Left cardiac atrium (tissue), 4 donors: ENCODE measurements at places on chromosomes 3 and 15. TPM values are rescaled to one million over a fixed set of nuclear protein-coding genes. Genes with fewer than 3 reads are reported as not detected.

CYP1A1 gene
- total RNA-seq = 0.32 TPM

SEMA6D gene
- 12.5 TPM for total RNA-seq

PRKCI gene
- total RNA-seq = 17.6 TPM

- DNase-seq = no peak
Observed at GRCh38 chr15:77622209-77622933, 10.3 kb downstream of the LINGO1 start.

- DNase-seq = no peak
Observed at GRCh38 chr3:24278543-24278942, 216.1 kb downstream of the THRB start.

DNA sequence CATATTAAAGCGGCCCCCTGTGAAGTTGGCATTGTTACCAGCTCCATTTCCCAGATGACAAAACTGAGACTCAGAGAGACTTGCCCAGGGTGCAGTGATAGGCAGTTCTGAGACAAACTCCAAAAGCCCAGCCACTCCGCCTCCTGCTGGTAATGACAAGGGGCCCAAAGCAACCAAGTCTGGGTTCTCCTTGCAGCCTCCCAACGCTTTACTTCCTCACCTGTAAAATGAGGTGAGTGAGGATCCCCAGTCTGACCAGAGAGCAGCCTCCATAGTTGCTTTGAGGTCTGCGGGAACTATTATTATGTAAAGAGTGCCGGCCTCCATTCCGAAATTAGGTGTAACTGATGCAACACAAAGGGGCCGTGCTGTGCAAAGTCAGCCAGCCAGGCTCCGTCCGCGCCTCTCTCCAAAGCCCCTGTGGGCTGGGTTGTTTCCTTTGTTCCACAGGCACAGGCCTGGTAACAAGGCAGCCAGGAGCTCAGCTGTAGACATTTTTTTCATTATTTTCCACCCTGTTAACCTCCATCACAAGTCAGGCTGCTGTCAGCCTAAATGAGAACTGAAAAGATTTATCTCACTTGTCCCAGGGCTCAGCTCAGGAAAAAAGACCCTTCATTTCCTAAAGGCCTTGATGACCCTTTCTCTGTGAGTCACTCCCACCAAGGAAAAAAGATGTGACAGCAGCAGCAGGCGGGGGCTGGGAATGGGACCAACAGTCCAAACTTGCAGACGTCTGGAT, 139.1 kb upstream of the RAD18 start:
- DNase-seq = no peak

DNA sequence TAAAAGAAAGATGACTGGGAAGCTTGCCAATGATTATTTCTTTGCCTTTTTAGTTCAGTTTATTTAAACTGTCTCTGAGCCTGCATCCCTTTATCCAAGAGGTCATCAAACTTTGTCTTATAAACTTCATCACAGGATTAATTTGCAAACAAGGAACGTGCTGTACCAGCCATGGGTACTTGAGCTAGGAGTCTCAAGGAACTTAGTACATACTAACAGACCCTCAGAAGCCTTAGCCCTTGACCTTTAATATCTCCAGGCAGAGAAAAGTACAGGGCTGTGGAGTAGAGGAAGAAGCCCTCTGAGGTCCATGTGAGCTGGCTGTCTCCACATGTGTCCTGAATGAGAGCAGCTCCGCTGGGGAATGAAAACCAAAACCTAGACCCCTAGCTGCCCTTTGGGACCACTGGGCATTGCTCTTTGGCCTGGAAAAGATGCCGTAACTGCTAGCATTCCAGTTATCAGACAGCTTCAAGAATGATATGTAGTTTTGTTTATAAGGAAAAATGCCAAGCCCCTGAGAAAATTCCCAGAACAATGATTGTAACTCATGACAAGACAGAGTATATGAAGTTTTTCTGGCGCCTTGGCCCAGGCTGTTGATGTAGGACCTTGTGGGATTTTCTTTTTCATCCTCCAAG, 92.1 kb downstream of the ASB7 start:
- no peak for DNase-seq

- no peak for DNase-seq
Observed at GRCh38 chr3:143343944-143344343, 224.4 kb downstream of the CHST2 start.

DNA sequence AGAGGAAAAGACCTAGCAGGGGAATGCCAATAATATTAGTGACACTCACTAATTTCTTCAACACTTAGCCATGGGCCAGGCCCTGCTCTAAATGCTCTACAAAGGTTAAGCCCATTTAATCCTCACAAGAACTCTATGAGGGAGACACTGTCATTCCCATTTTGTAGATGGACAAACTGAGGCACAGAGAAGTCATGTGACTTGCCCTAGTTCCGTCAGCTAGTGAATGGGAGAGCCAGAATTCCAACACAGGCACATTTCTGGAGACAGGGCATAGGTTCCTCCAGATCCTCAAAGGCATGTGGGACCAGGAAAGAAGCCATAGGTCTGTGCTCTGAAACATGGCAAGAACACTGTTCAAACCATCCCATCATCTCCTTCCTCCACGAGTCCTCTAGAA, 31.5 kb downstream of the LOXL1 start:
- no peak for DNase-seq
